NCI-H526 treated with DMSO at 0.1 percent for 48 hours (cell line): ENCODE measurements at places on chromosomes 2 and 18.

DNA sequence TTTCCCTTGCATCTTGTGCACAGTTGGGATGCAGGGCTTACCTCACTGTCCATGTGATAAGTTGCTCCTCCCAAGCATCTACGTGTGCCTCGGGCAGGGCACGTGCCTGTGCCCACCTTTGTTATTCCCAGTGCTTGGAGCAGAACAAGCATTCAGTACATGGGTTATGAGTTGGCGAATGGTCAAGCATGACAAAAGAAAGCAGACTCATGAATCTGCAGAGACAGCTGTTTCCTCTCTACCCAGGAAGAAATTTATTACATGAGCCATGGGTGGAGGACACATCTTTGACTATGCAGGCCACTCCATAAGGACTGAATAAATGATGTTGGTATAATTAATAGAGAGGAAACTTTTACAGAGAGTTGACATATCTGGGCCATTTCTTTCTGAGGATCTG is 127.8 kb downstream of the TPGS2 start:
- DNase-seq: no peak

DNA sequence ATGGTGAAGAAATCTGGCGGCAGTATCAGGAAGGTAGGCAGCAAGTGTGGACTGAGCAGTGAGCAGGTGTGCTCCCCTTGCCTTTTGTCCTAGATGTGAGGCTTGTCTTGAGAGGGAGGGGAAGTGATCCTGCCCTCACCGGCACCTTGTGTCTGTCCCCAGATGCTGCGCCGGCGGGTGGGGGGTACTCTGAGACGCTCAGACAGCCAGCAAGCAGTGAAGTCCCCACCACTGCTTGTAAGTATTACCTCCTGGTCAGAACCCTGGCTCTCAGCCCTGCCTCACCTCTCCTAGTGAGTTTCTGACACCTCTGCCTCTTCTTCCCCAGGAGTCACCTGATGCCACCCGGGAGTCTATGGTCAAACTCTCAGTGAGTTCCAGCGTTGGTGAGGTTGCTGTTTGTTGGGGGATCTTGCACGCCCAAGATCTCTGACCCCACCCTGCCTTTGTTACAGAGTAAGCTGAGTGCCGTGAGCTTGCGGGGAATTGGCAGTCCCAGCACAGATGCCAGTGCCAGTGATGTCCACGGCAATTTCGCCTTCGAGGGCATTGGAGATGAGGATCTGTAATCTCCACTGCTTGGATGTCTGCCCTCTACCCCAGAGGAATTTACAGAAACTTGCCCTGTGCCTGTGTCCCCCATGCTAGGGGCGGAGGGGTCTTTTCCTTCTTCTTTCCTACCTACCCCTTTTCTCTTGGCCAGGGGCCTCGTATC is 4.2 kb downstream of the ZNF513 start:
- no peak for DNase-seq

DNA sequence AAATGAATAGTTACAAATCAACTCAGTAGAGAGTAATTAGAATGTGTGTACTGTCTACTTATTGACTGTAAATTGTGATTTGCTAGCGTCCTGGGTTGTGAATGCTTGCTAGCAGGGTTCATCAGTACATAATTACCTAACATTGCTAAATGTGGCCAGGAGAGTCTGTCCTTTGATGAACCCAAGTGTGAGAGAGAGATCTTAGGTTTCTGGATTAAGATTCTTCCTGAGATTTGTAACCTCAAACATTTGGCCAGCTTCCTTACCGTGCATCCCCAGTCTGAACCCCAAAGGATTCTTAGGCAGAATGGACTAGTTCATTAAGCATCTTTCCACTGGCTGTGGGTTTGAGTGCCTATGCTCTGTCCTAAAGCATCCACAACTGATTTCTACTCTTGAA is 84.0 kb upstream of the ITPRID2 start:
- no peak for DNase-seq

DNA sequence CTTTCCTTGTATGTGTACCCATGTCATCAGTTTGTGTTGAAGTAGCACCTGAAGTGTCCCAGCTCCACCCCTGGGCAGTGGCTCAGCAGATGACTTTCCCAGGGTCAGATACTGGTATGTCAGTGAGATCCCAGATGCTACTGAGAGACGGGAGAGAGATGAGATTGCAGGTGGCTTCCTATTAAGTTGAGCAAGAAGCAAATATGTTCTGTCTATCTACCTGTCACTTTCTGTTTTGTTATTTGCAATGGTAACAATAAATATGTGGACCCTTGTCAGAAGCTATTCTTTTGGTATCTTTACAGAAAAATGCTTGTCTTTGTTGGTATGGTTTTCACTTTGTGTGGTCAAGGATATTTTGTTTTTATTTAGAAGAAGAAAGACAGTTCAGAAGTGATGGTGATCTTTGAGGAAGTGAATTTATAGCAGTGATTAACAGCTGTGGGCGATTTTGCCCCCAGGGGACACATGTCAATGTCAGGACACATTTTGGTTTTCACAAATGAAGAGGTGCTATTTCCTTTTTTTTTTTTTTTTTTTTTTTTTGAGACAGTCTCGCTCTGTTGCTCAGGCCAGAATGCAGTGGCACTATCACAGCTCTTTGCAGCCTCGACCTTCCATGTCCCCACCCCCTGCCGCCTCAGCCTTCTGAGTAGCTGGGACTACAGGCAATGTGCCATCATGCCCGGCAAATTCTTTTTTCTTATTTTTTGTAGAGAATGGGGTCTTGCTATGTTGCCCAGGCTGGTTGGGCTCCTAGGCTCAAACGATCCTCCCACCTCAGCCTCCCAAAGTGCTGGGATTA is 21.4 kb downstream of the MGAT5 start:
- no peak for DNase-seq

DNA sequence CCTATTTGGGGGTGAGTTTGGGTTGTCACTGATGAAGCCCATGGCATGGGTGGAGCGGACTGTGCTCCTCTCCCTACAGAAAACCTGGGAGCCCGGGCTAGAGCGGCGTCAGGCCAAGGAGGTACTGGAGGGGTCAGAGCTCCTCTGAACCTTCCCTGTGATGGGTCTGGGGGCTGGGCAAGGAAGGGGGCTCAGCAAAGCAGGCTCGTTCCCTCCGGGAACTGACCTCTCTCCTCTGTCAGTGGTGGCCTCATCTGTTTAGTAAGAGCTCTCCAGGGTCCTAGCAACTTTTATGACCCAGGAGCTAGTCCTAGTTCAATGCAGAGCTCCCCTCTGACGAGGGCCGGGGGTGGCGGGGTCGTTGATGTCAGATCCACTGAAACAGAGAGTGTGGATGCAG is 62.4 kb upstream of the OTOF start:
- DNase-seq: no peak

DNA sequence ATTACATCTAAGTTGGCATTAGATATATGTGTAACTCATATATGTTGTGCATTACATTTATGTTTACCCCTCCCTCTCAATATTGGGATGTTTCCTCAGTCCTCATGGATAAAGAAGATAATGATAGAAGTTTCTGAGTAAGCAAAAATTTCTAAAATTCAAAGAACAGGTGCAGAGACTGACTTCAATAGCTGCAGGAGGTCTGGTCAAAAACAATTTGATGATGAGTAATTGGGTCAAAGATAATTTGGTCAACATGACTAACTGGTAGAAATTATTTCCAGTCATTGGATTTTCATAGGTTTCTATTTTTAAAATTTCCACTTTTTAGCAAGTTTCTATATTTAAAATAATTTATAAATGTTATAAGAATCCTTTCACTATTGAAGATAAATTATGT is 1130.9 kb upstream of the SLC39A10 start:
- DNase-seq: no peak

- DNase-seq: no peak
These were observed 1203.8 kb upstream of the PIK3C3 start for GRCh38 chr18:40751186-40751585.

- no peak for DNase-seq
These were observed 28.4 kb upstream of the PUM2 start for GRCh38 chr2:20378891-20379519.

GRCh38 chr2:132923787-132924186 is 253.8 kb upstream of the LYPD1 start:
- no peak for DNase-seq

GRCh38 chr18:77600674-77601073 is 351.0 kb downstream of the GALR1 start:
- no peak for DNase-seq
